Urothelium cell line (cell line): ENCODE measurements at places on chromosomes 1 and 21.

- DNase-seq, result no peak
Measured at GRCh38 chr1:110201157-110201825, 8.8 kb upstream of the KCNC4 start.

GRCh38 chr1:9438431-9439073 is 100.7 kb upstream of the SLC25A33 start:
- DNase-seq, result peak; percentile 87

GRCh38 chr1:225998560-225999226 is 450 bp downstream of the SDE2 start:
- peak; percentile 20 for DNase-seq

GRCh38 chr1:61125895-61126294 is 43.5 kb downstream of the NFIA start:
- DNase-seq, result no peak

- DNase-seq, result no peak
Measured at GRCh38 chr1:78385744-78386462, 104.9 kb upstream of the PTGFR start.

- DNase-seq, result peak; percentile 37
Measured at GRCh38 chr1:229127301-229127700, 143.6 kb upstream of the RAB4A start.

DNA sequence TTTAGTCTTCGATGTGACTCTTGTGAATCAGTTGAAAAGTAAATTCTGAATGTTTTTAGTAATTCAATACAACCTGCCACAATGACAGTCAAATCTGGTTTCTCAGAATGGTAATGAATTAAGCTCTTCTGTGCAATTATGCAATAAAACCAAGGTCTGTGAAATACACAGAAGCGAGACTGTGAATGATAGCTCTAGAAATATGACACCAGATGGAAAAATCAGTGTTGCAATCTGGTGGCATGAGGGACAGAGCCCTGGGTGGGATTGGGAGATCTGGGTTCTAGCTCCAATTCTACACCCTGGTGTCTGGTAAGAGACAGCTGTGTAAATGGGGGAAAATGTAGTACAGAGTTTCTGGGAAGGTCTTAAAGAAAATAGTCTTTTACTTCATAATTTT is 586.4 kb upstream of the ZRANB2 start:
- DNase-seq, result no peak

DNA sequence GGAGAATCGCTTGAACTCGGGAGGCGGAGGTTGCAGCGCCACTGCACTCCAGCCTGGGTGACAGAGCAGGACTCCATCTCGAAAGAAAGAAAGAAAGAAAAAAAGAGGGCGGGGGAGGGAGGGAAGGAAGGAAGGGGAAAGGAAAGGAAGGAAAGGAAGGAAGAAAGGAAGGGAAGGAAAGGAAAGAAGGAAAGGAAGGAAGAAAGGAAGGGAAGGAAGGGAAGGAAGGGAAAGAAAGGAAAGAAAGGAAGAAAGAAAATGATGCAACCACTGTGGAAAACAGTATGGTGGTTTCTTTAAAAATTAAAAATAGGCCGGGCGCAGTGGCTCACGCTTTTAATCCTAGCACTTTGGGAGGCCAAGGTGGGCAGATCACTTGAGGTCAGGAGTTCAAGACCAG is 15.2 kb upstream of the RCAN3 start:
- DNase-seq, result no peak
